Stimulated activated CD8-positive, alpha-beta memory T cell treated with anti-CD3 and anti-CD28 coated beads, Interleukin-15, amount 100 ng/mL, for 24 hours (primary cell): ENCODE measurements at places on chromosomes 2 and 18.
A peak's percentile ranks its signal among the peaks of the same experiment; 100 is the strongest.

DNA sequence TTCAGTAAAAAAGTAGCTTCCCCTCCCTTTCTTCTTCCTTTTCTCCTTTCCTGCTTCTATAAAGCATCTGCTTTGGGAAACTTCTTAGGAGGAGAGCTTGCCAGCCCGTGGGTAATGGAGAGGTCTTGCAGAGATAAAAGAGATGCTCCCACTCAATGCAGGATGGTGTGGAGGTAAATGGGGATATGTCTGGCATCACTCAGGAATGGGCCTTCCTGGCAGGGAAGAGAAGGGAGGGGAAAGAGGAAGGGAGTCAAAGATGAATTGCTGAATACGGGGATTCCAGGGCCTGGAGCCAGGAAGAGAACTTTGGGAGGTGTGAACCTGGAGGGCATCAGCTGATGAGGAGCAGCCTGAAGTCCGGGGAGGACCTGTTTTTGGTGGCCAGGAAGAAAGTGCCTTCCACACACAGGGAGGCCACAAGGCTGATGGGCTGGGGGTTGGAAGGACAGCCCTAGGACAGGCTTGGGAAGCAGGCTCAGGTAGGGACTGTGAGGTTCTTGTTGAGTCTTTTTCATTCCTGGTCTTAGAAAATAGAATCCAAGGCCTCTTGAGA lies 25.2 kb downstream of the IL1B start:
- DNase-seq: no peak

DNA sequence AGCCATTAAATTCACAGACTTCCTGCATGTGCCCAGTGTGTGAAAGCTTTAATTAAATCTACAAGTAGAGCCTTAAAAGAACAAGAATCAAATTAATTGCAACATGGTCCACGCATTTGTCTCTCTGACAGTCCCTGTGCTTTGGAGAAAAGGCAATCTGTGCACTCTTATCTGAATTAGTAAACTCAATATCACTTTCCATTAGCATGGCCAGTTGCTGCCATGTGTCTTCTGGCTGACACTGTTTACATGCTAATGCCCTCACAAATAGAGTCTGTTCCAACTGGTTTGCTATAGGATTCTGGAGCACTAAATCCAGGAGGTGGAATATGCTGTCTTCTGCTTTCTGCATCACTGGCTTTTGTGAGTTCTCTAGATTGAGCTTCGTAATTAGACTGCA lies 434.5 kb upstream of the RAB12 start:
- no peak for DNase-seq

GRCh38 chr2:98649135-98649991 lies 41.0 kb downstream of the UNC50 start:
- peak; percentile 38 for DNase-seq

- no peak for DNase-seq
Measured at GRCh38 chr2:134310107-134311079, 56.5 kb downstream of the MGAT5 start.

DNA sequence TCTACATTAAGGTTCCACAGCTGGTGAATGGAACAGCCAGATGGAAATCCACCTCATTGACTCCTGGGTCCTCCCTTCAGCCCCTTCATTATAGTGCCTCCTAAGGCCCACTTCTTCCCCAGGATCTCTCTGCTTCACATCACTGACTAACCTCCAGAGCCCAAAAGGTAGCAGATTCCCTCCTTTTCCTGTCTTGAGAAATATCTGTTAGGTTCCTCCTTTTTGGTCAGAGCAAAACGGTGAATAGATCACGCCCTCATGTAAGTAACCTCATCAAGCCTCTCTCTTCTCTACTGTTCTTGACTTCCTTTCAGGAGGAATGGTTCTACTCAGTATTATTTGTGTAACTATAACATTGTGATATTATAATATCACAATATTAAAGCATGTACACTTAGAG lies 155.0 kb upstream of the SRD5A2 start:
- no peak for DNase-seq

- DNase-seq: no peak
Measured at GRCh38 chr18:31581498-31582197, 10.0 kb upstream of the TTR start.
